ENCODE measurements at places on chromosomes 6 and 20. TPM values are rescaled to one million over a fixed set of nuclear protein-coding genes. Genes with fewer than 3 reads are reported as not detected.
A peak's percentile ranks its signal among the peaks of the same experiment; 100 is the strongest.

BIRC7 gene
- not detected for total RNA-seq

SMLR1 gene
- not detected for total RNA-seq

- no peak for DNase-seq
Observed at GRCh38 chr20:50610212-50610718, 81.1 kb downstream of the RIPOR3 start.

- DNase-seq, result no peak
Observed at GRCh38 chr6:162940426-162940825, 212.7 kb downstream of the PACRG start.

DNA sequence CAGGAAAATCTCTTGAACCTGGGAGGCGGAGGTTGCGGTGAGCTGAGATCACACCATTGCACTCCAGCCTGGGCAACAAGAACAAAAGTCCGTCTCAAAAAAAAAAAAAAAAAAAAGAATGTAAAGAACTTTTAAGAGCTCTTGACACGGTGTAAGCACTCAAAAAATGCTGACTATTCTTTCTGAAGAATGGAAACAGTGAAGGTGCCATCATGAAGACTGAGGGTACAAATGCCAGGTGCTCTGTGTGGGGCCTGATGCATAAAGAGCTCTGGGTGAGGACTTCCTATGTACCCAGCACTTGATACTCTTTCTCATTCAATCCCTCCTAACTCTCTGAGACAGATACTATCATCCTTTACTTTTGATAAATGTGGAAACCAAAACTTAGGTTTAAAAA, 45.0 kb upstream of the ENPP5 start:
- no peak for DNase-seq

DNA sequence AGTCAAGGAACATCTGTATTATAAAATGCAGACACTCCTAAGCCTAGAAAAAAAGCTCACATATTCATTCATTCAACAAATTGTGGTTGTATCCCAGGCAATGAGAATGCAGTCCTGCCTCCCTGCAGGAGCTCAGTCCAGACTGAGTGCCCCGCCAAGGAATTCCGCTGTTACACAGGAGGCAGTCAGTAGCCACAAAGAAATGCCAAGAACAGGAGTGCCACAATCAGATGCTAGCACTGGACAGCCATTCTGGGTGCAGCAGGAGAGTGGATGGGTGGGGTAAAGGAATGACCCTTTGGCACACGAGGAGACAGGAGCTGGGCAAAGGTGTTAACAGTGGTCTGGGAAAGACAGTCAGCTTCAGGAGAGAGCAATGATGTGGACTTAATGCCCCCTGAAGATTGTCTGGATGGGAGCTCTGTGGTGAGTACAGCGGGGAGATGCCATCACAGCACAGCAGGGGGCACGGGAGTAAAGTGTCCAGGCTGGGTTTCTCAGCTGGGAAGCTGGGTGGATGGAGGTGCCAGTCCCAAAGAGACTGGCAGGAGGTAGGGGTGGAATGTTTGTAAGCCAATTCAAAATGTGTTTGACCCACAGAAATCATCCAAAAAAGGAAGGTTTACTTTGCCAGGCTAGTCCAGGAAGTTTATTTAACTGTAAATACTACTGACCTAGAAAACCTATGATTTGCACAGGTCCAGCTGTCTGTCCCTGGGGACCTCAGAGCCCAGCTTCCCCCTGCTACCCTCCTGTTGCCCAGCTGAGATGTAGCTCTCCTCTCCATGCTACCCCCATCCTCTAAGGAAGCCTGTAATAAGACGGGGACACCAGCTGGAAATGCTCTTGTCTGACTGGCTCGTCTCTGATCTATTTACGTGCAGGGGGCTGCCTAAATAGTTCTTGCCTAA, 84.1 kb downstream of the SLC23A2 start:
- DNase-seq, result no peak

HSPA1A gene
- total RNA-seq, result 117 TPM

- DNase-seq, result no peak
Observed at GRCh38 chr20:21272679-21273078, 30.5 kb upstream of the XRN2 start.

ABCC10 gene
- 22.0 TPM for total RNA-seq

- DNase-seq, result peak; percentile 41
Observed at GRCh38 chr6:142692942-142693341, 252.0 kb downstream of the HIVEP2 start.

SNPH gene
- 23.4 TPM for total RNA-seq

- no peak for DNase-seq
Observed at GRCh38 chr6:101150226-101150625, 243.3 kb upstream of the GRIK2 start.

DNA sequence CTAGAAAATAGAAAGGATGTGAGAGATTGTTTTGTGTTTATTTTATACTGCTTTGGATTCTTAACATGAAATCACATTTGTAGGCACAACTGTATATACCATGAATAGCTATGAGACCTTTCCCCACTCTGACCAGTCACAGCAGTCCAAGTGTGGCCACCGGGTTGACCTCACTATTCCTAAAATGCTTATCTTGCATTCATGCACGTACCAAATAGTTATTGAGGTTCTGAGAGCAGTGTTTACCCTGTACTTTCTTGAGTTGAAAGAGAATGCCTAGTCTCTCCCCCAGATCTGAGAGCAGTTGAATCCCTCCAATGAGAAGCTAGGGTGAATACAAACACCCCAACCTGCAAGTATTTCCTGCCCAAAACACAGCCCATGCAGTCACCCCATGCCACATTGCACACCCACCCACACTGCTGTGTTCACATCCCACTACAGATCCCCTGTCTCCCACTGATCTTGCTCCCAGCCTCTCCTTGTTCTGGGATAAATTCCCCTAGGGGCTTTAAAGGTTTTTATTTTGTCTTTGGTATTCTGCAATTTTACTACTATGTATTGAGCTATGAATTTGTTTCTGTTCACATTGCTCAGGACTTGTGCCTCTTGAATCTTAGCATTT, 51.6 kb downstream of the GOPC start:
- DNase-seq, result no peak

DOK5 gene
- total RNA-seq, result 350 TPM

BPIFB2 gene
- total RNA-seq, result 0.31 TPM

GRCh38 chr6:160055813-160056212, 65.8 kb upstream of the SLC22A1 start:
- no peak for DNase-seq

DNA sequence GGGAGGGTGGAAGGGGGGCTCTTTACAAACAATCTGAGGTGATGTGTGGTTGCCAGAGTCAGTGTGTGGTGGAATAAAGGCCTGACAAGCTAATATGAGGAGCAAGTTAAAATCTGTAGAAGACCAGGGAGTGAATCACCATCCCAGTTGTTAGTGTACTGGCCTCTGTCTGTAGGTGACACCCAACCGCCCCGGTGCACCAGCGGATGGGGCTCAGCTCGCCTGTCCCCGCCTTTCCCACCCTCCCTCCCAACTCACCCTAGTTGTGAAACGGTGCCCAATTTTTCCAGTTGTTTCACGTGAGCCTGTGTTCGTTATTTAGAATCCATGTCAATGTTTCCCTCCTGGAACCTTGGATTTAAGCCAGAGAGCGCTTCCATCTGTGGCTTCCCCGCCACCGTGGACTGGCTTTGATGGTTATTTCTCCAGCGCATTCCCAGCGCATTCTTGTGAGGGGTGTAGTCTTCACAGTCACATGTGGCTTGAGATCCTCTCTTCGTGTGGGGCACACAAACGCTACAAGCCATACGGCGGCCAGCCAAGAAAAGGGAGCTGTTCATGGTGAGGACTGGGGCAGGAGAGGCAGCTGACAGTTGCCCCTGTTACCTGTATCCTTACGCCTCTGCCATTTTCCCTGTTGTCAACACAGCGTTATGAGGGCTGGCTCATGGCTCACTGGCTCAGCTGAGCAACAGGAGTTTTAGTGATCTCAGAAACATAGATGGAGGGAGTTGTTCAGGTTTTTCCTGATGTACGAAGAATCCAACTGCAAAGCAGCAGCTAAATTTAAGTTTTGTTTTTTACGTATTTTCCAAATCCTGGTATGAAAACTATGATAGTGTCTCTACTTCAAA, 137.6 kb downstream of the ZDHHC14 start:
- no peak for DNase-seq

DNA sequence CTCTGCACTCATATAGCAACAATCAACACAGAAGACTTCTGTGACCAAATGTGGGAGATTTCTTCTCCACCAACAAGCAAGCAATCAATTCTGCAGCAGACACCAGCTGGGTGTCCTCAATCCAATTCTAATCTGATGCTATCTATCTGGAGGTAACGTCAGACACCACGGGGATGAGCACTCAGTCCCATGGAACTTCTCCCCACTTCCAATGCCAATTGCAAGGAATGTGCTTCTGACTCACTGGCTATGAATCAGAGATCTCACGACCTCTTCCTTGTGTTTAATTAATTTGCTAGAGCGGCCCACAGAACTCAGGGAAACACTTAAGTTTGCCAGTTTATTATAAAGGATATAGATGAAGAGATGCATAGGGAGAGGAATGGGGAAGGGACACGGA, 103.5 kb upstream of the SIRPG start:
- no peak for DNase-seq

GUCA1A gene
- total RNA-seq, result 2.2 TPM

KIAA0408 gene
- 116 TPM for total RNA-seq

GRCh38 chr6:100453701-100454521, 10.8 kb downstream of the SIM1 start:
- DNase-seq, result no peak

DNA sequence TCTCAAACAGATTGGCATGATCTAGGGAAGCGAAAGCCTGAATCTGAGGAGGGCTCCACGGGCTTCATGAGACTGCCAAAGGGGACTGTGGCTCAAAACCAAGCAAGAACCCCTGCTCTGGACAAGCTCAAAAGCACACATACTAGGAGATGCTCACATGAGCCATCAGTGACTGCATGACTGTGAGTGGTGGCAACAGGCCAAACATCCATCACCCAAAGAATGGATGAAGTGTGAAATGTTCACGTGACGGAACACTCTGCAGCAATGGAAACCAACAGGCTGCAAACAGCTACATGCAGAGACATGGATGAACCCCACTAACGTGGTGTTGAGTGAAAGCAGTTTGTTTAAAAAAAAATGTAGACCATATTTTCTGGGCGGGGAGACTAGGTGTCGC, 136.3 kb downstream of the PREX1 start:
- no peak for DNase-seq

DNA sequence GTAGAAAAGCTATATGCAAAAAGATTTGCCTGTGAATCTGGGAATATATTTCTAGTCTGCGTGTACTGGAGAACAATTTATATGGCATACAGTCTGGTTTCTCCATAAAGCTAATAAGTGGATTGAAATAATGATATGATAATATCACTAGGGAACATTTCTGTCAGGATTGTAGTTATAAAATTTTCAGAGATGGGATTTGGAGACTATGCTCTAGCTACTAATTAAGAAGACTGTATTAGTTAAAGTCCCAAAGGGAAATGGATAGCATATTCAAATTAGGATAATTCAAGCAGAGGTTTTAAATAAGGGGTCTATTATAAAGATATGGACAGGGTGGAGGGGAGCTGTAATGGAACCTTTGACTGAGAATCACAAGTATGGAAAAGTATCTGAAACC, 7.2 kb upstream of the STX11 start:
- DNase-seq, result no peak

SMPDL3A gene
- total RNA-seq, result 20.4 TPM

VIP gene
- 4.8 TPM for total RNA-seq

- no peak for DNase-seq
Observed at GRCh38 chr20:52619671-52620070, 352.5 kb upstream of the TSHZ2 start.

DNA sequence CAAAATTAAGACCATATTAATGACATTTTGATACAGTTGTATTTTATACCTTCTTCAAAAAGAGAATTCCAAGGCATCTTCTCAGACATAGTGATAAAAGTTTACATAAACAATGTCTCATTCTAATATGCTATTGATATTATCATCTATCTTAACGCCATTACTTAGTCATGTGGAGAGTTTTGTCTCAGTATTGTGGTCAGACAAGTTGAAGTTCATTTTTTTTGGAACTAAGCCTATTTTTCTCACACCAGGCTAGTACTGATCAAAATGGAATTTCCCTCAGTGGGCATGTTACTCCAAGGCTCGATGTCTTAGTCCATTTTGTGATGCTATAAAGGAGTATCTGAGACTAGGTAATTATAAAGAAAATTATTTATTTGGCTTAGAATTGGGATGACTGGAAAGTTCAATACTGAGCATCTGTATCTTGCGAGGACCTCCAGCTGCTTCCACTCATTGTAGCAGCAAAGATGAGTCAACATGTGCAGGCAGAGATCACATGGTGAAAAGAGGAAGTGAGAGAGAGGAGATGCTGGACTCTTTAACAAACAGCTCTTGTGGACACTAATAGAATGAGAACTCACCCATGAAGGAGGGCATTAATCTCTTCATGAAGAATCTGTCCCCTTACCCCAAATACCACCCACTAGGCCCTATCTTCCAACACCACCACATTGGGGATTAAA, 825.5 kb upstream of the MANEA start:
- no peak for DNase-seq

DNA sequence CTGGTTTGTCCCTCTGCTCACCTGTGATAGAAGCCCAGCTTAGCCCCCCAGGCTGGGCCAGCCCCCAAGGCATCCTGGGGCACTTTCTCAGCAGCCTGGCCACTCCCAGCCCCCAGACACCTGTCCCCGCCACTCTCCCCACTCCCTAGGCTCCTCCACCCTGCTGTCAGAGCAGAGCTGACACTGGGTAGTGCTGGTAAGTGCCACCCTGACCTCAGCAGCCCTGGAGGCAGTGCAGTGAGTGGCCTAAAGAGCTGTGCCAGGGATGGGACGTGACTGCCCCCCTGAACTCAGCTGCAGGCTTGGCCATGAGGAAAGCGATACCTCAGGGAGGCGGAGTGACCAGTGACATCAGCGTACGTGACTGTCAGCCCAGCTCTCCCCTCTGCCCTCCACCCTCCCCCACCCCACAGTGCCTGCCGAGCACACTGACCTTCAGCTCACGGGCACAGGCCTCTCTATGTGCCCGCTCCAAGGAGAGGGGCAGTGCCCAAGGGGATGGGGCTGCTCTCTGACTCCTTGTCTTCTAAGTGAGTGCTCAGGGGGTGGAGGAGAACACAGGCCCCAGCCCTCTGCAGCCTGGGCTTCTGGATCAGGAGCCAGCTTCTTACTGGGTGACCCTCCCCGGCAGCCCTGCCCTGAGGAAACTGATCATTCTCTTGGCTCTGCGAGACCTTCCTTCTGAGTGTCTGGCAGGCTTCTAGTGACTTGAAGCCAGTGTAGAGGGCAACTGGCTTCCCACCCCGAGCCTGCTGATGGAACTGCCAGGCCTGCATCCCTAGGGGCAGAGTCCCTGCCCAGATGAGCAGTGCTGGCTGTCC, 172.7 kb downstream of the MRPL14 start:
- no peak for DNase-seq

DNA sequence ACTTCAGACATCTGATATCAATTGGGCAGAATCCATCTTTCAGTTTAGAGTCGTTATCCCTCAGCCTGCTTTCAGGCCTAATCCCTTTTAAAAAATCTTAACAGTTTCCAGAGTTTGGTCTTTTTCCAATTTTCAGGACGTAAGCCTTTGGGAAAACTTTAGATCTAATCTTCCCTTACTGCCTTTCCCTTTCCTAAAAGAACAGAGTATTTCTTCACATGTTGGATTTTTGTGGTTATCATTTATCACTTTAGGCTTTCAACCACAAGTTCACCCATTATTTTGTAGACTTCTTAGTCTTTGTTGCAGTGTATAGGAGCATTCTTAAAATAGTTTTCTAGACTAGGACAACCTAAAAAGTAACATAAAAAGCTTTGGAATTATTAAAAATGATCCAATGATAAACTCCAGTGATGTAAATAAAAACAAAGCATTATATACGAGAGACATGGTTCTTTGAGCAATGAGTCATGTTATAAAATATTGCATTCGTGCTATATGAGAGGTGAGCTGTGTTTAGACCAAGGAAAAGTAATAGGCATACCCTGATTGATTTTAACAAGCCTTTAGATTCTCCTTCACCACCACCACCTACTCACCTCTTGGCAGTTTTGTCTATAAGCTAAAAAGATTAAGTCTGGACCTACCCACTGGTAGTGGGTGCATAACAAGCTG, 90.4 kb upstream of the MCHR2 start:
- no peak for DNase-seq
